ENCODE measurements at places on chromosomes 1 and 21.

- no peak for DNase-seq
Measured at GRCh38 chr1:54298284-54299033, 98.5 kb downstream of the MRPL37 start.

DNA sequence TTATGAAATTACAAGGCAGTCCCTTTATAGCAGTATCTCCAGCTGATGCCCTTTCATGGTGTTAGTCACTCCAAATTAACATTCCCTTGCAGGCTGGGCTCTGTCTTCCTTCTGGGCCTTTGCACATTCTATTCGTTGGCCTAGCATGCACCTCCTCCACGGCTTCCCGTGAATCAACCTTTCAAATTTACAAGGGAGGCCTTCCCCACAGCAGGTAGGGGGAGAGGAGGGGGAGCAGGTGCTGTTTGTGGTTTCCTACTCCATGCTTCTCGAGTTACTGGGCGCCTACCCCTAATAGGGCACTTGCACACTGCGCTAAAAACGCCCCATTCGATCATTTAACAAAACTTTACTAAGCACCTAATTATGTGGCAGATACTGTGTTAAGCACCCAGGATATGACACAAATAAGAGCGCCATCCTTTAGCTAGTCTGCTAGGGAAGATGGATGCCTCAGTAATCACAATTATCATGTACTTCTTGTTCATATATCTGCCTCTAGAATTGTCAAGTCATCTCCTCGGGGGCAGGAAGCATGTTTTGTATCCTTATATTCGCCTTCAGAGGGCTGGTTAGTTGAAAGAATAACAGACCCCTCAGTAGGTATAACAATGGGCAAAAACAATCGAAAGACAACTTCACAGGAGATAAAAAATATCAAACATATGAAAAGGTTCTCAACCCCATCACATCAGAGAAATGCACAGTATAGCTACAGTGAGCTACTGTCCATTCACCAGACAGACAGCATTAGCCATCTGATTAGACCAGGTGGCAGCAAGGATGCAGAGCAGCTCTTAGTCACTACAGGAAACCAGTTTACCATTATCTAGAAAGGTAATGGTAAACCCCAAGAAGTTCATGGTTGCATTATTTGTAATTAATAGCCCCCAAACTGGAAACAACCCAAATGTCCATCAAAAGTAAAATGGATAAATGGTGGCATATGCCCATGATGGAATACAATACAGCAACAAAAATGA, 1.7 kb upstream of the ADAR start:
- no peak for DNase-seq

GRCh38 chr1:190957565-190957964, 479.9 kb upstream of the BRINP3 start:
- no peak for DNase-seq

DNA sequence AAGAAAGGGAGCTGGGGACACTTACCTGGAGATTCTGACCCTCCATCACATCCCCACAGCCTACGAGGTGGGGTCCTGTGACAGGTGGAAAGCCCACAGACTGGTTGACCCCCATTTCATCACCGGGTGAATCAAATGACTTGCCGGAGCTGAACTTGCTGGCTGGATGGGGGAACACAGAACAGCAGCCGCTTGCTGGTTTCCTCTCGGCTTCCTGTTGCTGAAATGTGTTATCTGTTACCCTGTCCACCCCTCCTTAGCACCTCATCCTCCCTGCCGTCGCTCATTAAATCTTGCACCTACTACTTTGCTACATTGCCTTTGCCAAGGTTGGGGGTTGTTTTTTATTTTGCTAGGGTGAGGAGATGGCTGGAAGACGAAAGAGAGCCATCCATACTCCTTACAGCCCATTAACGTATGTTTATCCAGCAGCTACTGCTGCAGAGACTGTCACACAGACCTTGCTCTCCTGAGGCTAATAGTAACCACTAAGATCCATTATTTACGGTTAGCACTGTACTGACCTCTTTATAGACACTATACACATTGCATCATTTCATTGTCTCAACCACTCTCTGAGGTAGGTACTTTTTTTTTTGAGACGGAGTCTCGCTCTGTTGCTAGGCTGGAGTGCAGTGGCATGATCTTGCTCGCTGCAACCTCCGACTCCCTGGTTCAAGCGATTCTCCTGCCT, 7.0 kb downstream of the PAFAH2 start:
- DNase-seq: no peak

DNA sequence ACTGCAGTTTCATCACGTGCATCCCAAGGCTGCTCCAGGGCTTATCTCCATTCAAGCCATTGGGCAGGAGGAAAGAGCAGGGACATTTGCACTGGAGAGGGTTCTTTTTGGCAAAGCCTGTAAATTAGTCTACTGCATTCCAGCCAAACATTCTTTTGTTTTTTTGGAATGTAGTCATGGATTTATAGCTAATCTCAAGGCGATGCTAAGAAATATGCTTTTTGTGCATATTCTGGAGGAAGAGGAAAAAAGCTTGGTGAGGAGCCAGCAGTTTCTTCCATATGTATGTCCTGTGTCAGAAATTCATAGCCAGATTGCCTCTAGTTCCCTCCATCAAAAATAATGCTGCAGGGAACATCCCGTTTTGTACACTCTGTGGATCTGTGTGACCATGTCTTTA, 221.4 kb downstream of the BACH1 start:
- DNase-seq: no peak

GRCh38 chr1:220291580-220291979, 19.3 kb upstream of the RAB3GAP2 start:
- no peak for DNase-seq

DNA sequence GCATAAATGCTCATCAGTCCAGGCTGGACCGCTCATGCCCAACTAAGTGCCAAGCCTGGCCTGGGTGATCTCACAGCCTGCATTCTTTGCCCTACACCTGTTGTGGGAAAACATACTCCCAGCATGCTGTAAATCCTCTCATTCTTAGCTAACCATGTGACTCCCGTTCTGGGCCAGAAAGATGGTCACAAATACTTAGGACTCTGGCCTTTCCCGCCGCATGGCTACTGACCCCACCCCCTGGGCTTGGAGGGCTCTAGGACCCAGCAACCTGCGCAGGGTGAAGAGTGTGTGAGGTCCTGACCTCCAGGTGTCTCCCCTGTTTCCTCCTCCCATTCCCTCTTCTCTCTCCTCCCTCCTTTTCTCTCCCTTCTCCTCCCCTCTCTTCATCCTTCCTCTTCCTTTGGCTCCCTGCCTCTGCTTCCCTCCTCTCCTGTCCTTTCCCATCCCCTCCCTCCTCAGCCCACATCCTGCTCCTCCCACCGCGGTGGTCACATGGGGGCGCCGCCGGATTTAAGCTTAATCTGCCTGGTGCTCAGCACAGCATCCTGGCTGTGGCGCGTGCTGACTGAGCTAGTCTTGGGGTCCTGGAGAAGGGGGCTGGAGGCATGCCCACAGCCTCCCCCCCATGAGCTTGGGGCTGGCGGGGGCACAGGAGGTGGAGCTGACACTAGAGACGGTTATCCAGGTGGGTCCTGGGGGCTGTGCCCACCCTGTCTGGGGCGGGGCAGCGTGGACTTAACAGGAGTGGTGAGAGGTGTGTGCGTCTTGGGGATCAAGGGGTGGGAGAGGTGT, at the start of gene CROCC:
CROCC (plus strand) TSS at position 541 of the 795 bp plus-strand sequence; CDS start at position 629, 88 bp downstream.
- DNase-seq: no peak

- no peak for DNase-seq
Measured at GRCh38 chr1:237931581-237931980, 40.9 kb upstream of the ZP4 start.

GRCh38 chr21:31538816-31539215, 120.7 kb upstream of the SOD1 start:
- no peak for DNase-seq

- DNase-seq: no peak
Measured at GRCh38 chr1:46180082-46180616, 3.9 kb upstream of the P3R3URF start.

DNA sequence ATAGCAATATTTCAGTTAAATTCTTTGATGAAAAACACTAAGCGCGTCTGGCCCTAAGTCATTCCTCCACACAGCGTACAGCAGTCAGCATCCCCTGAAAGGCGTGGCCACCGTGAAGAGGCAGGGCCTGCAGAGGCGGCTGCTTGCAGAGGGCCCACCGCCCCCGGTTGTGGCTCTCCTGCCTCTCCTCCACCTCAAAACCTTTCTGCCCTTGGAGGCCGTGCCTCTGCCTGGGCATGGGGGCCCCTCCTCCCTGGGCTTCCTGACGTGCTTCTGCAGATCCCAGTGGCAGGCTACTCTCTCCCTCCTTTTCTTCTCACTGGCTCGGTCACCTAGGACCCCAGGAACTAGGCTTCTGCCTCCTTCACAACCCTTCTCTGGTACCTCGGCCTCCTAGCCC, 16.2 kb downstream of the CLSTN1 start:
- DNase-seq: no peak

DNA sequence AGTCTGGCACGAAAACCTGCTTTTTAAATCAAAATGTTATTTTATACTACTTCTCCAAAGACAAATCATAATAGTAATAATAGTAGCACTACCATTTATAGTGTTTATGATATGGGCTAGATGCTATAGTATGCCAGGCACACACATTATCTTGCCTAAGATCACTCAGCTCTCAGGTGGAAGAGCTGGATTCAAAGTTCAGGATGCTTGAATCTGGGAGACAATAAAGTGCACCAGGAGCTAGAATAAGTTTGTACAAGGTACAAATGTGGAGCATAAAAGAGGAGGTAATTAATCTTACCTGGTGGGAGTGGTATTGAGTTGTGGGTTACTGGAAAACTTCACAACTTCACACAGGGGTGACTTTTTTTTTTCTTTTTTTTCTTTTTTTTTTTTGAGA, 10.0 kb upstream of the ELOVL1 start:
- no peak for DNase-seq

DNA sequence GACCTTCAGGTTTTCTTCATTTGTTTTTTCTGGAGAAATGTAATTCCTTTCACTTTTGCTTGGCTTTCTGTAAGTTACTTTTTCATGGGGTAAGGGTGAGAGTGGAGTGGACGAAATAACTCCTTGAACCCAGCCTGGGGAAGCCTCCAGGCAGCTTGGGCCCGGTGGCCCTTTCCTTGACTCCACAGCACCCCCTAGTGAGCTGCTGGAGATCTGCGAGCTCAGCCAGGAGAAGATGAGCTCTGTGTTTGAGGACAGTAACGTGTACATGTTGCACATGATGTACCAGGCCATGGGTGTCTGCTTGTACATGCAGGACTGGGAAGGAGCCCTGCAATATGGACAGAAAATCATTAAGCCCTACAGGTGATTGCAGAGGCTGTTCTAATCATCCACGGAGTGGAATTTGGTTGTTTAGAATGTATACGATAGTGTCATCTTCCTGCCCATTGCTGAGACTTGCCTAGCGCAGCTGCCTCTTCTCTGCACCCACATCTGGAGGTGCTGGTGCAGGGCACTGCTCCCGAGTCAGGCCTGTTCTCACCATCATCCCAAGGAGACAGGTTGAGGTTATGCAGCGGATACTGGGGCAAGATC, 51.0 kb downstream of the SMYD2 start:
- DNase-seq: peak; percentile 69

GRCh38 chr1:205832326-205832751, 17.6 kb downstream of the PM20D1 start:
- DNase-seq: no peak

- no peak for DNase-seq
Measured at GRCh38 chr1:36884029-36884701, 150.2 kb downstream of the GRIK3 start.

DNA sequence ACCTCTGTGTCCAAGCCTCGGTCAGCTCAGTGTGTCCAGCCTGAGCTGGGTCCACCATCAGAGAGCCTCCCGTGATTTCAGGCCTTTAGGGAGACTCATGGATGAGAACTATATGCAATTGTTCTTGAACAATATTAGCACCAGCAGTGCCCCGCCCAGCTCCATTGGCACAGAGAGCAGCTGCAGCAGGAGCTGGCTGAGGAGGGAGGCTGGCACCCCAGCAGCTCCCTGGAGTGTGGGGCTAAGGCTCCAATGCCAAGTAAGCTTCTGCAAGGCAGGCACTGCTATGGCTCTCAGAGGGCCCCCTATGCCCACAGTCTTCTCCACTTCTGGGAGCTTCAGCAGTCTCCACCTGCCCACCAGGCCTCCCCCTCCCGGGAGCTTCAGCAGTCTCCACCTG, 593.3 kb downstream of the MATN1 start:
- DNase-seq: no peak

DNA sequence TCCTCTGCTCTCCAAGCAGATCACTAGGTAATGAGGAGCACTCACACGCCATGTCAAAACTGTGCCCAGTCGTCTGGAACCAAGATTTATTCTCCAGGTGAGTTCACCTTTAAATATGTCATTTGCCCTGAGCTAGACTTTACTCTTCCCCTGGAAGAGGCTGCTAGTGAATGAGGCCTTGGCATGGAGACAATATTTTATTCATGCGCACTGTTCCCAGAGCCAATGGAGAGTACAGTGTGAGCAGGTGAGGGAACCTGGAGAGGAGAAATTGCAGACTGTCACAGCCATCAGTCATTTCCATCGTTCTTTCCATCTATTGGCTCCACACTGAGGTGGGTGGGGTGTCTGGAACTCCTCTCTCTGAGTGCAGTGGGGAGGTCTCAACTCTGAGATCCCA, 333.6 kb downstream of the KCNH1 start:
- no peak for DNase-seq

GRCh38 chr1:60078182-60078581, 4.6 kb upstream of the C1orf87 start:
- no peak for DNase-seq

GRCh38 chr1:183711741-183712361, 58.7 kb upstream of the APOBEC4 start:
- no peak for DNase-seq

DNA sequence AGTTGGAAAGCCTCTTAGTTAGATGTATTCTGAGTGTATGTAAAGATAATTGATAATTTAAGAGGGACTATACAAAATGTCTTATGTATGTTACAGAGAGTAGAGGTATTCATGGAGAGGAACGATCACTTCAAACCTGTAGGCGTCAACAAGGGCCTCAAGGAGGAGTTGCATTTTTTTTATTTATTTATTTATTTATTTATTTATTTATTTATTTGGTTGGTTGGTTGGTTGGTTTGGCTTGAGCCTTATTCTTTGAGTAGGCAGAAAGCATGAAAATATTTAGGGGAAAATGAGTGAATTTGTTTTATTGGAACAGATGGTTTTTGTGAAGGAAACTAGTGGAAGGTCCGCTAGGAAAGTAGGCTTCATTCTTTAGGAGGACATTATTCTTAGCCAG, 8.5 kb downstream of the ANGPTL1 start:
- DNase-seq: no peak

- DNase-seq: no peak
Measured at GRCh38 chr1:115655306-115655663, 13.5 kb downstream of the VANGL1 start.

- DNase-seq: no peak
Measured at GRCh38 chr1:198788561-198789064, 149.8 kb downstream of the PTPRC start.

GRCh38 chr1:108814343-108815125, 42.4 kb downstream of the AKNAD1 start:
- DNase-seq: no peak

GRCh38 chr21:44400791-44401385, 47.5 kb downstream of the TRPM2 start:
- no peak for DNase-seq

GRCh38 chr21:43190951-43191350, 22.1 kb downstream of the CRYAA start:
- DNase-seq: no peak
